ENCODE measurements at places on chromosomes 11 and 22.
A peak's percentile ranks its signal among the peaks of the same experiment; 100 is the strongest.

DNA sequence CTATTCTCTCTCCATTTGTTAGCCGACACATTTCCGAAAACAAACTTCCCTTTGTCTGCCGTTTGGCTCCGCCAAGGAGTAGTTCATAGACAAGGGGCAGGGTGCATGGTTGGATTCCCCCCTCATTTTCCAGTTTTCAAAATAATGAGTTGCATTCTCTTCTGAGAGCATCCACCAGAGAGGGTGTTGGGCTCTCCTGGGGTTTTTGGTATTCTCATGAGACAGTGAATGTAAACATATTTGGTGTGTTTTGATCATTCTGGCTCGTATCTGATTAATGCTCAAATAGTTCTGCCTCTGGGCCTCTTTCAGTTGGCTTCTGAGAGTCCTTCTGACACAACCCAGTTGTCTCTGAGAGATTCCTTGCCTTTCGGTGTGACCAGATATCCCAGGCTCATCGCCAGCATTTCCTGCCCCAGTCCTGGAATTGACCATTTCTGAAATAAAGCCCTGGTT, 21.7 kb downstream of the GRAMD4 start:
- DNase-seq, result no peak

DNA sequence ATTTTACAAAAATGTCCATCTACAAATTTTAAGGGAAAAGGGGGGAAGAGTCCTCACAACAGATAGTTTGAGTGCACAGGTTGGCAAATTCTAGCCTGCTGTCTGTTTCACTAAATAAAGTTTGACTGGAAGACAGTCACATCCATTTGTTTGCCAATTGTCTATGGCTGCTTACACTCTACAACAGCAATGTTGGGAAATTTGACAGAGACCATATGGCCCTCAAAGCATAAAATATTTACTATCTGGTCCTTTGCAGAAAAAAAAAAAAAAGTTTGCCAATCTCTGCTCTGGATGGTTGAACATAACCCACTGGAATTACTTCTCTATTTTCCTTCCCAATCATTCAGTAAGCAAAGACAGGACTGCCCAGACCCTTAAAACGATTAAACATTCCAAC, 88.2 kb downstream of the FCHSD2 start:
- no peak for DNase-seq

GRCh38 chr11:35147235-35147634, 8.3 kb downstream of the CD44 start:
- DNase-seq, result no peak

- DNase-seq, result no peak
Observed at GRCh38 chr22:36136475-36136874, 24.1 kb downstream of the APOL3 start.

GRCh38 chr11:113339929-113340589, 25.7 kb downstream of the TTC12 start:
- DNase-seq, result no peak

DNA sequence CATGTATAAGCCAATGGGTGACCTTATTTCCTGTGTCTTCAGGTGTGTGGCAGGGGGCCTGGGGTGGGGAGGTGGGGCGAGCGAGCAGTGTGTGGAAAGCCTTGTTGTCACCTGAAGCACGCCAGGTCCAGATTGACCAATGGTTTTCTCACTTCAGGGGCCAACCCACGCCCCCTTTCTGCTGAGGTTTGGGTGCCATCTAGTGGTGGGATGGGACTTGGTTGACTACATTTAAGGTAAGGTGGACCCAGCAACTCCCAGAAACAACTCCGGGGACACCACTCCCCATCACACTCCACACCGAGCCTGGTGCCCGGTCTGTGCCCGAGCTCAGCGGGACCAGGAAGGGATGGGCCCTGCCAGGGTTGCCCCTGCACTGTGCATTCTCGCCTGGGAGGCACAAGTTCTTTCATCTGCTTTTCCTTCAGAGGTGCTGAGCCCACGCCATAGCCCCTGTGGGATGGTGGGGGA, 40.0 kb downstream of the TPCN2 start:
- peak; percentile 45 for DNase-seq

DNA sequence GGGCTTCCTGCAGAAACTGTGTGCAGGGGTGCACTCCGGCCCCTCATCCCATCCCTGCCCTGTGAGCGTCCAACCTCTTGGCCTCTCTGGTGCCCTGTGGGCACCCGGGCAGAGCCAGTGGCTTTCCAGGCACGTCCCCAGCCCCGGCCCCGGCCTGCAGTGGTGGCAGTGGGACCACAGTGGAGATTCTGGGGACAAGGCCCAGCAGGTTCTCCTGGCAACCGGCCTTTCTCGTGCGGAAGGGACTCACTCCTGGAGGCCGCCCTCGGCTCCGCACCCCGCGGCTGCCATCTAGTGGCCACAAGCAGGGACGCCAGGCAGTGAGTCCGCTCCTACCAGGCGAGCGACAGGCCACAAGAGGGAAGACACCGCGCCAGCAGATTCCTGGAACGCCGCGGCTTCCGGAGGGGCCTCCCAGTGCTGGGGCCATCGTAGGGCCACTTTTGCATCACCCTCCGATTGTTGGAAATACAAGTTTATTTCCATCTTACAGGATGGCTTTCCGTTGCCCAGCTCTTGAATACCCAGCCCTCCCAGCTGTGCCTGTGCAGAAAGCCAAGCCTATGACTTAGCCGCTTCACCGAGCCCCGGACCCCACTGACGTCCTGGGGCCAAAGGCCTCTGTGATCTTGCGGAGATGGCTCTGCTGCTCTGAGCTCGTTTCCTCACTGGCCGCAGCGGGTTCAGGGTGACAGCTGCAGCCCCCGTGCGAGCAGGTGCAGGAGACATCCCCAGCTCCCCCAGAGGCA, 357.3 kb downstream of the CTTN start:
- DNase-seq, result peak; percentile 19

- DNase-seq, result no peak
Observed at GRCh38 chr11:126485021-126485792, 129.7 kb downstream of the ST3GAL4 start.

GRCh38 chr11:126817096-126817495, 183.5 kb downstream of the KIRREL3 start:
- DNase-seq, result no peak

- DNase-seq, result no peak
Observed at GRCh38 chr22:27245056-27245455, 556.5 kb downstream of the MN1 start.

DNA sequence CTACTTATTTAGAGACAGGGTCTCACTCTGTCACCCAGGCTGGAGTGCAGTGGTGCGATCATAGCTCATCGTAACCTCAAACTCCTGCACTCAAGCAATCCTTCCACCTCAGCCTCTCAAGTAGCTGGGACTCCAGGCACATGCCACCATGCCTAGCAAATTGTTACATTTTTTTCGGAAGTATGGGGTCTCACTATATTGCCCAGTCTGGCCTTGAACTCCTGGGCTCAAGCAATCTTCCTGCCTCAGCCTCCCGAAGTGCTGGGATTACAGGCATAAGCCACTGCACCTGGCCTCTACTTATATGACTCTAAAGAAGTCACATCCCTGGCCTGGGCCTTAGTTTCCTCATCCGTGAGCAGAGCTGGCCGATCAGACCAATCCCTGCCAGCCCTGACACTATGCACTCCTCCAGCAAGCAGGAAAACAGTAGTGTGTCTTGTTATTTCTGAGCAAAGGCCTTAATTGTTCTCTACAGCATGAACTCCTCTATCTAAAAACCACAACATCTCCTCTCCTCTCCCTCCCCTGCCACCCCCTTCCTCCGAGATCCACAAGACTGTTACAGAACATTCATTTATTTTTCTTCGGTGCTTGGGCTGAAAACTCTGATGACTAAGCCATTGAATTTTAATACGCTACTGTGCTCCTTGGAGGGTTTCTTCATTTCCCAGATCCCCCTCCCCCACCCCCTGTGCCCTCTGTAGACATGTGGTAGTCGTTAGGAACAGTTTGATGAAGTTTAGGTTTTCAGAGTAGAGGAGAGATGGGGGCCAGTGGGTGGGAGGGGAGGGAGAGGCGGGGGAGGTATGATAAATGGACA, 91.5 kb downstream of the ABTB2 start:
- no peak for DNase-seq

DNA sequence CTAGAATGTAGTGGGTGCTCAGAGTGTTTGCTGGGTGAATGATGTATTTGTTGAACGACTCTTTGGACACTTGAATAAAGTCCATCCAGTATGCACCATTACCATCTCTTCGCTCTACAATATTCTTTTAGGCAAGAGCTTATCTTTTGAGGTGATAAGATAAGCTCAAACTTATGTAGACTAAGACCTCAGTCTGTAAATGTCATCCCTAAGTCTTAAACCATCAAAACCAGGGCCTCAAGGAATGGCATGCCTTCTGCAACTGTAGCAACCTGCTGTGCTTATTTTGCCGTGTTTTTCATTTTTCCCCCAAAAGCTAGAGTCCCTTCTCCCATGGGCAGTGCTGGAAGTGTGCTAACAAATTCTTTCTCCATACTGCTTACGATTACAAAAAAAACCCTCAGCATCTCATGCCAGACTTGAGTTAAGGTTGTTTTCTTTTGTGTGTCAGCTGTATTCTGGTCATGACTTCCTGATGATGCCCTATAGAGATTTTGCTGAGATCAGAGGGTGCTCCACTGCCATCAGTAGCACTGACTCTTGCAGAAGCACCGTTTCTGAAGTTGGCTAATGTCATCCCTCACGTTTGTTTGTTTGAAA, 27.8 kb downstream of the LIMK2 start:
- DNase-seq, result no peak

- no peak for DNase-seq
Observed at GRCh38 chr11:116137753-116138152, 633.5 kb upstream of the CADM1 start.

- DNase-seq, result no peak
Observed at GRCh38 chr11:20064961-20065405, 95.3 kb downstream of the DBX1 start.

GRCh38 chr11:121453589-121454299, 977 bp upstream of the SORL1-AS1 start:
- no peak for DNase-seq

DNA sequence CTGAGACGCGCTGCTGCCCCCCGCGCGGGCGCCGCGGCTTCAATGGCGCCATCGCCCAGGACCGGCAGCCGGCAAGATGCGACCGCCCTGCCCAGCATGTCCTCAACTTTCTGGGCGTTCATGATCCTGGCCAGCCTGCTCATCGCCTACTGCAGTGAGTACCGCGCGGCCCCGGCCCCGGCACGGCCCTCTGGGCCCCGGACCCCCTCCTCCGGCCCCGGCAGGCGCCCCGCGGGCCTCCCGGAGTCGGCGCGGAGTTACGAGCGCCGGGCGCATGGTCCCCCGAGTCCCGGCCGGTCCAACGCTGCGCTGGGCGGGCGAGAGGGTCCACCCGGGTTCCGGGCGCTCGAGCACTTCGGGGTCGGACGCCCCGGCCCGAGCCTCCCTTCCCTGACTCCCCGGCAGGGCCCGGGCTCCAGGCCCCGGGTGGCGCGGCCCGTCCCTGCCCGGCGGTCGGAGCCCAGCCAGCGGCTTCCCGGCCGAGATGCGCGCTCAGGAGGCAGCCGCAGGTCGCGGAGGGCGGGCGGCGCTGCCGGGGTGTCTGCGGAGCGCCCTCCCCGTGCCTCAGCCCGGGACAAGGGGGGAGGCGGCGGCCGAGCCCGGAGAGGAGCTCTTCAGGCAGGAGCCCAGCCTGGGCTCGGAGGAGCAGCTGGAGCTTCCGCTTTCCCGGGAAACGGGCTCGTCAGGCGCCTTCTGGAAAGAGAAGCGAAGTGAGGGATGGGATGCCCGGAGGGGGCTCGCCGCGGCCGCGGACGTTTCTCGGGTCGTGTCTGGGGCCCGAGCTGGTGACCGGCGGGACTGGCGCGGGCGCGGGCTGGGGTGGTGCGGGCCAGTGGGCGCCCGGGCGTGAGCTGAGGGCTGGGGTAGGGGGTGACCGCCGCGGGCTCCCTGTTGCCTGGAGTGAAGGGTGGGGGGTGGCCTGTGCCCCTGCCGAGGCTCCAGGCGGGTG, 1337.8 kb downstream of the BRD1 start:
- DNase-seq, result no peak

- DNase-seq, result no peak
Observed at GRCh38 chr11:46064221-46064620, 57.0 kb downstream of the PHF21A start.
